ENCODE measurements at places on chromosomes 2 and 18.

- DNase-seq: no peak
Measured at GRCh38 chr2:191560411-191560980, 117.4 kb upstream of the NABP1 start.

- DNase-seq: no peak
Measured at GRCh38 chr2:210190345-210190744, 19.1 kb upstream of the KANSL1L start.

- DNase-seq: no peak
Measured at GRCh38 chr2:18372641-18373040, 187.8 kb downstream of the RDH14 start.

DNA sequence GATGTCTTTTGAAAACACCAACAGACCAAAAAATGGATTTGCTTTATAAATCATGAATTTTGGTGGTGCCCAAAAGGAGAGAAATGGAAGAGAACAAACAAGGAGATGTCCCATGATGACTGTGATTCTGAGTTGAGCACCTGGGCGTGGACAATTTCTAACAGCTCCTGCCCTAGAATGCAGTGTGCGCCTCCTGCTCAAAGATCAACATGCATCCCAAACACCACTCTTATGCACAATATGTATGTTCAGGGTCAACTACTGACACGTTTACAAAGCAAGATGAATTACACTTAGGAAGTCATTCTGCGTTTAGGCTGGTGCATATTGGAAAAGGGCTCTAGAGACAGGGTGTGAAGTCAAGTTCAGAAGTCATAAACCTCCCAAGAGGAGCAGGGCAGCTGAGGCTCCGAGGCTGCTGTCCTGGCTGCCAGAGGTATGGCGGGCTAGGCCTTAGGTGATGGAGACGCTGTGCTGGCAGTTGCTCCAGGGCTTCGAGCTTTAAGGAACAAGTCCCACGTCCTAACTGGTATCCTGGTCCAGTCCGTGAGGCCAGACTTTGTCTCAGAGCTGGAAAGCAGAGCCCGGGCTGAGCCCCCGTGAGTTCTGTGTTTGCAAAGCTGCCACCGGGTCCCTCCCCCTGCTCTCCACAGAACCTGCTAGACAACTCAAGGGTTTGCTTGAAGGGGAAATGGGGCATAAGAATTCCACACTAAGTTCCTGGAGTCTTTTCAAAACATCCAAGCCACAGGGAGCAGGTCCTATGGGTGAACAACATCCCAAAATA, 74.0 kb downstream of the ZNF516 start:
- no peak for DNase-seq

- no peak for DNase-seq
Measured at GRCh38 chr2:236833501-236834073, 252.1 kb upstream of the COPS8 start.

DNA sequence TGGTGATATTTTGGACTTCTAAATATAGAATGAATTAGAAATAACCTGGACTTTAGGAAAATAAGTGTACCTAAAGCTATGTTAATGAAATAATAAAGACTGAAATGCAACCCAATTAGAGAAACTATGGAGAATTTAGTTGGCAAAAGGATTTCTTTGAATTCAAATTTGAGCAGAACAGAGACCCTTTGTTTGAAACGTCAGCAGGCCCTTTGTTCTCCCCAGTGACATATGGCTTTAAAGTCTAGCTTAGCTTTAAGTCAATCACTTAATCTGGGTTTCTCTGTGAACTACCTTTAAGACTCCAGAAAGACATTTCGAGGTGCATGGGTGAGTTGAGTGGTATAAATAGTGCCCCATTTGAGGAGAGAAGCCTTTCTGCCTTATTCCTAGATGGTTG, 130.5 kb upstream of the CREB1 start:
- DNase-seq: no peak

GRCh38 chr2:74735564-74735963, 81.5 kb downstream of the SEMA4F start:
- DNase-seq: no peak

DNA sequence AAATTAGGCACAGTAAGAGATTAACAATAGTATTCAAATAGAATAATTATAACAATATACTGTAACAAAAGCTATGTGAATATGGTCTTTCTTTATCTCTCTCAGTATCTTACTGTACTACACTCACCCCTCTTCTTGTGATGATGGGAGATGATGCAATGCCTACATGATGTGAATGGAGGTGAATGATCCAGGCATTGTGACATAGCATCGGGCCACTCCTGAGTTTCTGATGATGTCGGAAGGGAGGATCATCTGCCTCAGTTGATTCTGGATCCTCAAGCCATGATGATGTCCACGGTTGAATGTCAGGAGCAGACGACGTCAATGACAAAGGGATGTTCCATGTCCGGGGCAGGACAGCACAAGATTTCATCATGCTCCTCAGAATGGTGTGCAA, 268.3 kb upstream of the MGAT5 start:
- no peak for DNase-seq

DNA sequence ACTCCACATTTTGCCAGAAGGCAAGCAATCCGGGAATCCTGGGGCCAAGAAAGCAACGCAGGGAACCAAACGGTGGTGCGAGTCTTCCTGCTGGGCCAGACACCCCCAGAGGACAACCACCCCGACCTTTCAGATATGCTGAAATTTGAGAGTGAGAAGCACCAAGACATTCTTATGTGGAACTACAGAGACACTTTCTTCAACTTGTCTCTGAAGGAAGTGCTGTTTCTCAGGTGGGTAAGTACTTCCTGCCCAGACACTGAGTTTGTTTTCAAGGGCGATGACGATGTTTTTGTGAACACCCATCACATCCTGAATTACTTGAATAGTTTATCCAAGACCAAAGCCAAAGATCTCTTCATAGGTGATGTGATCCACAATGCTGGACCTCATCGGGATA, 26.8 kb downstream of the B3GNT2 start:
- DNase-seq: peak; percentile 50

GRCh38 chr2:39954346-39954745, 175.3 kb upstream of the THUMPD2 start:
- no peak for DNase-seq

- DNase-seq: no peak
Measured at GRCh38 chr2:37616677-37617005, 54.8 kb downstream of the CDC42EP3 start.

GRCh38 chr2:2561346-2562095, 230.4 kb upstream of the MYT1L start:
- DNase-seq: no peak

DNA sequence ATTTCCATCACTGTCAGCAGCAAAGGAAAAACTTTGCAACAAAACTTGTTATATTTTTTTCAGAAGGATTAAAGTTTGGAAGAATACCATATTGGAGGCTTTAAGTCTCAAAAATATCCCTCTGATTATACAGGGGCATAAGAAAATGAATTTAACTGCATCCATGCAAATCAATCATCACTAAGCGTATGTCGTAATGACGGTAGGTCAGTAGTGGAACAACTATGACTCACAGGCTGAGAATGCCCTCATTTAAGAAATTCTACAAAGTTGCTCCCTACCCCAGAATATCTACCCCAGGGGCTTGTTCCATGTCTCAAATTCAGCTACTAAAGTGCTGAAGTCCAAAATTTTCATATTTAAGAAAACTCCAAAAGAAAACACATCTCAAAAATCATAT, 12.5 kb upstream of the NAB1 start:
- no peak for DNase-seq

- DNase-seq: no peak
Measured at GRCh38 chr2:175135862-175136261, 32.1 kb downstream of the ATF2 start.

GRCh38 chr2:42076357-42077225, 28.8 kb downstream of the PKDCC start:
- DNase-seq: no peak

DNA sequence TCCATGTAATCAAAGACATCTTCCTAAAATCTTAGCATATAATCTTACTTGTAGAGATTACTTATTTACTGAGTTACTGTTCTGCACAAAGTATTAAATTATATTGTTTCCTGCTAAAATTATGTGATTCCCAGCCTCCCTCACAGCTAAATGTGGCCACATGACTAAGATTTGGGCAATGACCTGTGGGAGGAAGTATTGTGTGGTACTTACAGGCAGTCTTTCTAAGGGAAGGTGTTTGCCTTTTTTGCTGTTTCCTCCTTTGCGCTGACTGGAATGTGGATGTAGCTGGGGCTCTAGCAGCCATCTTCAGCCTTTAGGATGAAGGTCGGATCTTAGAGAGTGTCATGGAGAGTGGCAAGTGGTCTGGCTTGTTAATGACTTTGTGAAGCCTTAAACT, 146.3 kb upstream of the APCDD1 start:
- DNase-seq: no peak

DNA sequence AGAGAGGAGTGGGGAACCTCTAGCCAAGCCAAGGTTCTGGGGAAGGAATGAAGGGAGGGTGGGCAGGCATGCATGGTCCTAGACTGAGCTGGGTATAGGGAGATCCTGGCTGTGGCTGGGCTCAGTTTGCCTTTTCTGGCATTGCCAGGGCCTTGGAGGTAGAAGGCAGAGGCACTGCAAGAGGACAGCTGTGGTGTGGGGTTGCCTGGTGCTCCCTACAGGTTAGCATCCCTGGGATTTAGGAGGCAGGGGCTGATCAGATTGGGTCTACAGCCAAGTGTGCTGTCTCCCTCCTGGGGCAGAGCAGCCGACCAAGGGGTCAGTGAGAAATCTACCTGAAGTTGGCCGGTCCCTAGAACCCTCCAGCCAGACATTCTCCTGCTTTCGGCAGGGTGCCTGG, 15.9 kb downstream of the ABCG8 start:
- no peak for DNase-seq

GRCh38 chr2:103003750-103004260, 242.0 kb downstream of the TMEM182 start:
- no peak for DNase-seq

DNA sequence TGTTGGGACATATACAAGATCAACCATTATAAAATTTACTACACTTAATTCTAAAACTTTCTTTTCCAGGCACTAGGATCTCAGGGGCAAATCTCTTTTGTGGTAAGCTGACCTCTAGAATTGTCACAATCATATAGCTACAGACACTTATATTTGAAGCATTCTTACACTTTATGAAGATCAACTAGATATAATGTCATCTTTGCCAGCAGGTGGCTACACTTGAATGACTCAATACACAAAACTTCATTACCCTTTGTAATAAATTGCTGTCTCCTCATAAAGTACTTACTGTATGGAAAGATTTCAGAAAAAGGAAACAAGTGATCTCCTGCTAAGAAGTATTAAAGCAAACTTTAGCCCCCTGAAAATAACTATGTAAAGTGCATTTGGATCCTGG, 77.8 kb downstream of the RDH14 start:
- no peak for DNase-seq

DNA sequence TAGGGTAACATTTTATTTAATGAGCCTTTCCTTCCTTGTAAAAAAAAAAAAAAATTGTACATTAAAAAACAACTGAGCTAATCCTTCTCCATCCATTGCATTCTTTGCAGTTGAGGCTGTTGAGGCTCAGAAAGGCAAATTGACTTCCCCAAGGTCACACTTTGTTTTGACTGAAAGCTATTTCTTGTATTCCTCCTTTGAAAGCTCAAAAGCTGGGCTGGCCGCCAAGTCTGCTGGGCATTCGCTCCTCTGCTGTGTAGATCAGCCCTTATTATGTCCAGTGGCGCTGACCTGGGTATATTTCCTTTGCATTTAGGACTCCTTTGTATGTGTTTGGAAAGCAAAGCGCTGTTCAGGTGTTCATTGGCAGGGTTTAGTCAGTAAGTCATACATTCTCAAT, 44.0 kb downstream of the SGPP2 start:
- DNase-seq: no peak

GRCh38 chr2:172995323-172996244, 80.1 kb upstream of the MAP3K20 start:
- no peak for DNase-seq

GRCh38 chr2:112692918-112693317, 27.9 kb upstream of the NT5DC4 start:
- peak; percentile 48 for DNase-seq

DNA sequence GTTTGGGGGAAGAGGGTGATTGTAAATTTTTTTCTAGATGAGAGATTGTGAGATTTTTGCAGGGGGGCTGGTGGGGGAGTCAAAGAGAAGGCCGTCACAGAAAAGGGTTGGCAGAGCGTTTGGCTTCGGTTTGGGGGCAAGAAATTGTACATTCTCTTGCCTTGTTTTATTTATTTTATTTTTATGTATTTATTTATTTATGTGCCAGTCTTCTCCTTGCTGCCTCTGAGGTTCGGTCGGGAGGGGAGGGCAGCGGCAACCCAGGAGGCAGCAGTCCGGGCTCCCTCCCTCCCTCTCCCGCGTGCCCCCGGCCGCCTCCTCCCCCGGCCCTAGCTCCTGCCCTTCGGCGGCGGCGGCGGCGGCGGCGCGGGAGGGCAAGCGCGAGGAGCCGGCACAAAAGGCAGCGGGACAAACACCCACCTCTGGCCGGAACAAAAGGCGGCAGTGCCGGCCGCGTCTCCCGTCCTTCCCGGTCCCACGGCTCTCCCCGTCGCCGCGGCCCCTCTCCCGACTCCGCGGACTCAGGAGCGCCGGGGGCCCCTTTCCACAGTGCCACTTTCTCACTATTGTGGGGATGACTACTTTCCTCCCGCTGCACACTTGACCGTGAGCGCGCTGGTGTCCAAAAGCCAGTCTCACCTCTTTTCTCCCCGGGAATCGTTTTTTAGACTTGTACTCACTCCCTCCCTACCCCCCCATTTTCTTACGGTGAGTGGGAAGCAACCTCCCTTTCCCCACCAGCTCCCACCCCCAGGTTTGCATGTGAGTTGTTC, 1.2 kb downstream of the BCL11A start:
- no peak for DNase-seq

GRCh38 chr2:83686863-83687262, 772.2 kb downstream of the SUCLG1 start:
- DNase-seq: no peak

- no peak for DNase-seq
Measured at GRCh38 chr2:122206101-122206500, 450.6 kb downstream of the TSN start.

GRCh38 chr2:7018767-7019166, 101.6 kb downstream of the RNF144A start:
- DNase-seq: no peak

- DNase-seq: no peak
Measured at GRCh38 chr2:224561234-224562005, 23.7 kb downstream of the CUL3 start.

- peak; percentile 43 for DNase-seq
Measured at GRCh38 chr2:164737612-164738081, 104.0 kb downstream of the COBLL1 start.
